GM06990 (cell line): ENCODE measurements at places on chromosomes 4 and X.

- DNase-seq = no peak
Observed at GRCh38 chrX:134240209-134240608, 3.2 kb downstream of the CCDC160 start.

GRCh38 chr4:151887031-151887815 lies 126.4 kb upstream of the GATB start:
- peak; percentile 77 for DNase-seq

DNA sequence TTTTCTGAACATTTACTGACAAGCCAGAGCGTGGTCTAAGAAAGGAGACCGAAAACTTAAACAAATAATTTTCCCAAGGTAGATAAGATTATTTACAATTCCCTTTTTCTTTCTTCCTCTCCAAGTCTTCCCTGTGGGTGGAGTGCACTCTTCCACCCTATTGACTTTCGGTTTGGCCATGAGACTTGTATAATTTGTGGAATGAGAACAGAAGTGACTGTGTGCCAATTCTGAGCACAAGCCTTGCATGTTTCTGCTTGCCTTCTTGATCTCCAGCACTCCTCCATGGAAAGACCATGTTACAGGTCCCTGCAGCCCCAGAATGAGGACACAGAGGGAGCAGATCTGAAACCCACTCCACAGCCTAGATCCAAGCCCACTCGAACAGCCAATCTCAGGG lies 150.0 kb upstream of the HPGD start:
- DNase-seq = no peak

GRCh38 chr4:5870701-5871100 lies 22.2 kb downstream of the CRMP1 start:
- no peak for DNase-seq

DNA sequence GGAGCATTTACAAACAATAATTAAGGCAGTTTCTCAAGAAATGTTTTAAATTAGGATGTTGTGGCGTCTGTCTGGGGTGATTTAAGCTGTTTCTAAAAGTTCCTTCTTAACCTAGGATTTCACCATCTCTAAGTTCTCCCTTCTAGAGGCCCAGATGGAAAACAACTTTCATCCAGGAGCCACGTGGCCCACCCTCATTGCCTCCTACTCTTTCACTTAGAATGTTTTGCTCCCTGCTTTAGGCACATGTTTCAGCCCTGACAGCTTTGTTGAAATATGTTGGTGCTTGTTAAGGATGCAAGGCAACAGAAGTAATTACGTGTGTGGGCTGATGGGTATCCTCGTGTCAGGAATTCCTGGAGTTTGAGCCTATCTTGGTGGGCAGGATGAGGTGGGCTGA lies 131.3 kb downstream of the GUCY2F start:
- DNase-seq = no peak

GRCh38 chrX:122866532-122866931 lies 317.5 kb upstream of the GRIA3 start:
- no peak for DNase-seq

GRCh38 chrX:149939655-149939904 lies 1.3 kb upstream of the EOLA2 start:
- no peak for DNase-seq

DNA sequence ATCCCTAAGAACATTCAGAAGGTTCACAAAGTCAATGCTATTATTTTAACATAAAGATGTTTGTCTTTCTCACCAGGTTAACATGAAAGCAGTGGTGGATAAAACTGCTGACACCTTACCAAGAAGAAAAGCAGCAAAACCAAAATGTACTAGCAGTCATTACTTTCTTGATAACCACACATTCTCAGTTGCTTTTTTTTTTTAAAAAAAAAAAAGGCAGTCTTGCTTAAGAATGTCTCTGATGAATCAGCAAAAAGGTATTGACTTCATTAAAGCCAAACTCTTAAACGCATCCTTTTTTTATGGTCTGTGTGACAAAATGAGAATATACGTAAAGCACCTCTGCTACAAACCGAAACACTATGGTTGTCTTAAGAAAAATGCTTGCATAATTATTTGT lies 31.9 kb downstream of the CDKL2 start:
- no peak for DNase-seq

DNA sequence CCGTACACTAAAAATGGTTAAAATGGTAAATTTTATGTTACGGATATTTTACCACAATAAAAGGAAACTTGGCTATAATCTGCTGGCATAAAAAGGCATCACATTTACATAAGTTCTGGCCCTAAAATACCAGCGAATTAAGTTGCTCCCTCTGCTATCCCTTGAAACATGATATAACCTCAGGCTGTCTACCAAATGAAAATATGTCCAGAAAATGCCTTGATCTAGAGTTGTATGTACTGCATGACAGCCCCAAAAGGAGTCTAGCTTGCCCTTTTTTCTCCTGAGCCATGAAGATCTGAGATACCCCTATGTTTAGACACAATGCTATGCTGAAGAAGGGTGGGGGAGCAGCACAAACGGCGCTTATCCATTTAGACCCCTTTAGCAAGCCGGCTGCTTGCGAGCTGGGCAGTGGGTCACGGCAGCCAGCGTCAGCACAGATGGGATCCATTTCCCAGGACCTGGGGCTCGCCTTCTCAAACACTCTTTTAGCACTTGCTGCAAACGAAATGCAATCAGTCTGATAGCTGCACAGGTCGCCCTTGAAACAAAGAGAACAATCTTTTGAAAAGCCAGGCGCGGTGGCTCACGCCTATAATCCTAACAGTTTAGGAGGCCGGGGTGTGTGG lies 77.0 kb downstream of the AFAP1 start:
- DNase-seq = no peak
